NCI-H1048 (cell line): ENCODE measurements at places on chromosomes 6 and 20.

GRCh38 chr6:19525673-19526072, 311.5 kb upstream of the ID4 start:
- no peak for DNase-seq

DNA sequence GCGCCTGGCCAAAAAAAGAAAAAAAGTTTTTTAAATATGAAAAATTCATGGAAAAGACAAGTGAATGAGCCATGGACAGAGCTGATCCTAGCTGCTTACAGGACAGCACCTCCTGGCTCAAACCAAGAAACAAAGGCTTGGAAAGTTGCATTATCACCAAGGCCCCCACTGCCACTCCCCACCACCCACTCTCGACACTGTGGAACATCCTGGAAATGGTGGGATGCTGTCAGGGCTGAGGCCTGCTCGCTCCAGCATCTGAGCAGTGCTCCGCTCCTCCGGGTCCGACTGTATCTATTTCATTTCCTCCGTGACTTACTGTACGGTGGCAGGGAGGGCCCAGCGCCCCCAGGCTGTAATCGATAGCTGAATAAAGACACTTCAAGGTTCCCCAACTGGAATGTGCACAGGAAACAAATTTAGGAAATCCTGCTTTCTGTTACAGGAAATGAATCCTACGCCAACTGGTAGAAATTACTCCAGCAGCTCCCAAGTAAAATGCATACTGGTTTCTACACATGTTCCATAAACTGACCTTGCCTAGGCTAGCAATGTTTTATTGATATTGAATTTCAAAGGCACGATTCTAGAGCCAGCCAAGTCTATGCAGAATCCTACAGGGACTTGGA, 109.5 kb upstream of the NFATC2 start:
- DNase-seq = no peak

- no peak for DNase-seq
Measured at GRCh38 chr20:23147964-23148730, 62.0 kb upstream of the CD93 start.

DNA sequence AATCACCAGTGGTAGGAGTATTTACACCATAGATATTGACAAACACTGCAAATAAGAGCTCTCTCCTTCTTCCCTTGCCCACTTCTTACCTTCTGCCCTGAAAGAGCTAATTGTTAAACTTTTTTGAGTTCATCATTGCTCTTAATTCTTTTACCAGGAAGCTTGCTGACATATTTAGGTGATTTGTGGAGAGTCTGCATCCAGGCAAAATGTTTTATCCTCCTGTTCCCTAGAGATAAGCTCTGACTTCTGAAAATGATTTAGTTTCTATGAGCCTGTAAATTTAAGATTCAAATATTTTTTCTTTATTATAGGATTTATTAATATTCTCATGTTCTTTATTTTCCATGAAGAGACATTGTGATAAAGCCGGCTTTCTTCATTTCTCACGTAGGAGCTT, 81.5 kb downstream of the ADGRB3 start:
- DNase-seq = no peak

DNA sequence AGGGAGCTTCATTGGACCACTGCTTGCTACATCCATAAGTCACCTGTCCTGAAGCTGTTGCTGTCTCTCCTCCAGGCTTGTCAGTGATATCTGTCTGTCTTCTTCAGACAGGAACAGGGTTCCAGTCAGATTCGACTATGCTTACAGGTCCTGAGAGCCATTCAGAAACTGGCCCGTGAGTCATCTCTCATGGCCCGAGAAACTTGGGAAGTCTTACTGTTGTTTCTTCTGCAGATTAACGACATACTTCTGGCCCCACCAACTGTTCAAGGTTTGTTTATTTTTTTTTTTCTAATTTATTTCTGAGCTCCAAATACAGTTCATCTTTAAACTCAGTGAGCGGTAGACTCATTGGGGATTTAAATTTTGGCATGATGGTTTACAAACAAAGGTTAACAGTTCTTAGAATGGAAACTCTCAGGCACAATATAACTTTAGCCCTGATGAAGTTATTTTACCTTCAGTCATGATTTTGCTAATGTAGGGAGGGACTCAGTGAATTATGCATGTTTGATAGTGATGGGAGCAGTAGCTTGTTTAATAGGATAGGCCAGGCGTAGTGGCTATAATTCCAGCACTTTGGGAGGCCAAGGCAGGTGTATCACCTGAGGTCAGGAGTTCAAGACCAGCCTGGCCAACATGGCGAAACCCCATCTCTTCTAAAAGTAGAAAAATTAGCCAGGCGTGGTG, 24.7 kb downstream of the RALGAPB start:
- no peak for DNase-seq

DNA sequence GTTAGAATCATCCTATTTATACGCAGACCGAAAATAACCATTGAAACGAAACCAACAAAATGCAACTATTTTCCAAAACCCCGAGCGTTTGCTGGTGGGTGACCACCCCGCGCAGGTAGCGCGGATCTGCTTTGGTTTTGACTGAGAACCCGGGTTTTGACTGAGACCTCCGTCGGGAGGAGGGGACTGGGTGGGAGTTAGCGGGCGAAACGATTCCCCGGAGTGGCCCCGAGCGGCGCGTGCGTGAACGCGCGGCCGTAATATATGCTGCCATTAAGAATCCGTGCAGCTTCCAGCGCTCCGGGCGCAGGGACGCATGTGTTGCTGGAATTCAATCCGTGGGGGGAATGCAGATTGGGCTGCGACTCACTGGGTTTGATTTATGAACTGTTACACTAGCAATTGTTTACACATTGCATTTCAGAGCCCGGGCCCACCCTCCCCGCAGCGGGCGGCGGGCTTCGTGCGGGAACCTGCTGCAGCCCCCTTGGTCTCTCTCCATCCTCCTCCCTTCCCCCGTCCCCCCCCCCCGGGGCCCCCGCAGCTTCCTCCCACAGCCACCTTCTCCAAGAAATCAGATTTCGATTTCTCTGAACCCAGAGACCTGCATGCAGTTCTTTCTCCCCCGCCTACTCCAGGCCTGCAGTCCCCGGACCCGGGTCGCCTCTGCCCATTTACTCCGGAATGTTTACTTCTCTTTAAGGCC, 9.9 kb downstream of the NRN1 start:
- DNase-seq = no peak

- no peak for DNase-seq
Measured at GRCh38 chr20:1001116-1001515, 995 bp downstream of the RSPO4 start.

- no peak for DNase-seq
Measured at GRCh38 chr6:16836144-16836981, 75.1 kb upstream of the ATXN1 start.

DNA sequence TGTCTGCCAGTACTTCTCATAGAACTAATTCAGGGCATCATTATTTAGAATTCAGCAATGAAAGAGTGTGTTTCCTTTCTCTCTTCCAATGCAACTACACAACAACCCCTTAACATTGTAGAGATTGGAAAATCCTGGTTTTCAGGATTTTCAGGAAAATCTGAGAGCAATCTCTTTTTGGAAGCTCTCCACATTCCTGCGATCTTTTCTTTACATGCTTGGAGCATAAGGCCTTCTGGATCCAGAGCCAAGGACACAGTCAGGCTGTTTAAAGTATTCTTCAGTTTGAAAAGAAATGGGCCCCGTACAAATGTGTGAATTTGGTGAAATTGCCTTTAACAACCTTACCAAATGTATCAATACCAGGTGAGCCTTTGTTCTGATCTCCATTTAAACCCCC, 469.7 kb downstream of the PKHD1 start:
- DNase-seq = no peak

GRCh38 chr6:96301781-96302180, 219.8 kb upstream of the UFL1 start:
- no peak for DNase-seq

GRCh38 chr6:11427723-11428245, 109.8 kb upstream of the TMEM170B start:
- DNase-seq = no peak

DNA sequence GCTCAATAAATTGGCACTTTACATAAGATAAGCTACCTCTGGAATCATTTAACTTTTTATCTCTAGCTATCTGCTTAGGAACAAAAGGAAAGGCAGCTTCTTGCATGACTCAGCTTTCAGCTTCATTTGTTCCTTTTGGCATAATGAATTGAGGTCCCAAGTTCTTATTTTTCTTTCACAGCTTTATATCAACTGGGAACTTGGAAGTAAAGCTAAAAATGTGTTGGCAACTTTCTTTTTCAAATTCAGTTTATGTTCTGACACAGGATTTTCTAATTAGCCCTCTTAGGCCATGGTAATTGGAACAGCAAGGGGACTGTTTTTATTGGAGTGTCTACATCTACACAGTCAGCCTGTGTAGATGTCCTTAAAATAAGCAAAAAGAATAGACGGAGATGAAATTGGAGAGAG, 55.2 kb upstream of the MRAP2 start:
- DNase-seq = no peak

- no peak for DNase-seq
Measured at GRCh38 chr6:15443119-15443830, 197.4 kb downstream of the JARID2 start.

GRCh38 chr6:7150381-7151064, 42.8 kb downstream of the RREB1 start:
- no peak for DNase-seq

DNA sequence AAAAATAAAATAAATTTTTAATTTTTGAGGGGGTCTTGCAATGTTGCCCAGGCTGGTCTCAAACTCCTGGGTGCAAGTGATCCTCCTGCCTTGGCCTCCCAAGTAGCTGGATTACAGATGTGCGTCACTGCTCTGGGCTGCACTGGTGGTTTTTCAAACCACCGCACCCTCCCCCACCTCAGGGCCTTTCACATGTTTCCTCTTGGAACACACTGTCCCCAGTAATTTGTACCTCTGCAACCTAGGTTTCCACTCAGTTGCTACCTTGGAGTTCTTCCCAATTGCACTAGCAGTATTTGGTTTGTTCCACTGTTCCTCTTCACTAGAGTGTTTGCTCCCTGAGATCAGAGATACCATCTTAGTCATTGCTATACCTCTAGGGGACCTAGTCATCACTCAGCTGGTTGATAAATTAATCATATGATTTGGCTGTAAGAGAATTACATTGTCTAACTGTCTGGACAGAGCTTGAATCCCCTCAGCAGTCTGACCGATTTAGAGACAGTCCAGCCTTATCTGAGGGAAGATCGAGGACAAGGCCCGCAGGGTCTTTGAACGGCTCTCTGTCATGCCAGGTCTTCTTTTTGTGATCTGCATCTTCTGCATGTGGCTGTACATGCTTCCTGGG, 32.0 kb downstream of the CEP43 start:
- DNase-seq = no peak

DNA sequence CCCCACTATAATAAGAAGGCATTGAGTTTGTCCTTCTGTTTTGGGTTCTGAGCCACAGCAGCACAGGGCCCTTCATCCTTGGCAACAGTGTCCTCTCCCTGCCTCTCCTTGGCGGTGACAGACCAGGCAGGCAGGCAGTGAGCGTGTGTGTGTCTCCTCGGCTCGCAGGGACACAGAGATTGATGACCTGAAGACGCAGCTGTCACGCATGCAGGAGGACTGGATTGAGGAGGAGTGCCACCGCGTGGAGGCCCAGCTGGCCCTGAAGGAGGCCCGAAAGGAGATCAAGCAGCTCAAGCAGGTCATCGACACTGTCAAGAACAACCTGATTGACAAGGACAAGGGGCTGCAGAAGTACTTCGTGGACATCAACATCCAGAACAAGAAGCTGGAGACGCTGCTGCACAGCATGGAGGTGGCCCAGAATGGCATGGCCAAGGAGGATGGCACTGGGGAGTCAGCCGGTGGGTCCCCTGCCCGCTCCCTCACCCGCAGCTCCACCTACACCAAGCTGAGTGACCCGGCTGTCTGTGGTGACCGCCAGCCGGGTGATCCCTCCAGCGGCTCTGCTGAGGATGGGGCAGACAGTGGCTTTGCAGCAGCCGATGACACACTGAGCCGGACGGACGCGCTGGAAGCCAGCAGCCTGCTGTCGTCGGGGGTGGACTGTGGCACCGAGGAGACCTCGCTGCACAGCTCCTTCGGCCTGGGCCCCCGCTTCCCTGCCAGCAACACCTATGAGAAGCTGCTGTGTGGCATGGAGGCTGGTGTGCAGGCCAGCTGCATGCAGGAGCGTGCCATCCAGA, 24.0 kb downstream of the SDCBP2 start:
- no peak for DNase-seq

DNA sequence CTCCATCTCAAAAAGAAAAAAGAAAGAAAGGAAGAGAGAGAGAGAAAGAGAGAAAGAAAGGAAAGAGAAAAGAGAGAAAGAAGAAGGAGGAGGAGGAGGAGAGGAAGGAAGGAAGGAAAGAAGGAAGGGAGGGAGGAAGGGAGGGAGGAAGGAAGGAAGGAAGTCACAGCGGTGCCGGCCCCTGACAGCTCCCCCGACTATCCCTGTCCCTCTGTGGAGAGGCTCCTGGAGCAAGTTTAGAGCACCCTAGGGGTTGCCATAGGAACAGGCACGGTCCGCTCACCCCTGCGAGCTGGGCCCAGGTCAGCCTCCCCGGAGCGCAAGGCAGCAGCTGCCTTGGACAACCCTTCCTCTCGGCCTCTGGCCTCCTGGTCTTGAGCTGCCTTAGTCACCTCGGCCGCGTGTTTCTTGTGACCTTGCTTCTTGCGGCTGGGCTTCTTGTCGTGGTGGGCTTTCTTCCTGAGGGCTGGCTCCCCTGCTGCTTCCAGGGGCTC, 6.8 kb downstream of the BNIP5 start:
- no peak for DNase-seq

DNA sequence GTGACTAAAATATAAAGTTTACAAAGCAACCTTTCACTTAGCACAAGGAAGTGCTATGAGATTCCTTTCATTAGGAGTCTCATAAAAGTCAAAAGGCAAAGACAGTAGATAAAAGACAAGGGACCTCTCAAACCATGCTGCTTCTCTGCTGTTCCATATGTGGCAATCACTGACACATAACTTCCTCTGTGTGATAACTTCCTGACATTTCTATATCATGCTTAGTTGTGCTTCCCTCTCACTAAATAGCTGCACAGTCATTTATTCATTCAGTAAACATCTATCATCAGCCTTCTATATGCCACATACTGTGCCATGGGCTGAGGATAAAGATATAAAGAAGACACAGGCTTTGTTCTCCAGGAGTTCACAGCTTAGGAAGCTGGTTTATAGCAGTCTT, 214.8 kb upstream of the GRIK2 start:
- no peak for DNase-seq

DNA sequence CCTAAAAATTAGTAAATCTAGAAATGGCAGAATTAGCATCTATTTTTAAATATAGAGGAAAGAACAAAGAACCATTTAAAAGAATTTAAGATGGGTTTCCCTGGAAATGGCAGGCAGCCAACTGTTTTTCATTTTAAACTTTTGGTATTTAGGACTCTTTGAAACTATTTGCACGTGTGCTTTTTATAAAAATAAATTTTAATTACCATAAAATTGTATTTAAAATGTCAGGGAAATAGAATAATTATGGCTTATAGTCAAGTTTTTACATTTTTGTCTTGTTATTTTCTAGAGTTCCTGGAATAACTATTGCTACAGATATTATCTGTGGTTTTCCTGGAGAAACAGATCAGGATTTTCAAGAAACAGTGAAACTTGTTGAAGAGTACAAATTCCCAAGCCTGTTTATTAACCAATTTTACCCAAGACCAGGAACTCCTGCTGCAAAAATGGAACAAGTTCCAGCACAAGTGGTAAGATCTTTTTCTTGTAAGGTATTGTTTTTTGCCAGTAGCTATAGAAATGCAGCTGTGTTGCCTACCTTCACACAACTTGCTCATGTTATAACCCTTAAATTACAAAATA, 528.7 kb upstream of the SOX4 start:
- no peak for DNase-seq

GRCh38 chr6:112153926-112154607, 66.7 kb downstream of the FAM229B start:
- no peak for DNase-seq

- no peak for DNase-seq
Measured at GRCh38 chr6:132490478-132491204, 22.3 kb downstream of the STX7 start.

- DNase-seq = no peak
Measured at GRCh38 chr20:61753316-61753942, 312.3 kb downstream of the TAF4 start.
